ENCODE measurements at places on chromosomes 2 and 18. TPM values are rescaled to one million over a fixed set of nuclear protein-coding genes. Genes with fewer than 3 reads are reported as not detected.

Gene NDC80
- polyA plus RNA-seq = 48.3 TPM

Gene SLC25A12
- polyA plus RNA-seq = 6.2 TPM

Gene DYNC2LI1
- polyA plus RNA-seq = 8.8 TPM

Gene POTEE
- polyA plus RNA-seq = 0.79 TPM

Gene ZNF513
- polyA plus RNA-seq = 11.3 TPM

Gene ANKRD30B
- polyA plus RNA-seq = not detected

Gene C2orf80
- 0.92 TPM for polyA plus RNA-seq

Gene IL1F10
- not detected for polyA plus RNA-seq

Gene LIMS4
- 0.19 TPM for polyA plus RNA-seq

Gene TSPYL6
- not detected for polyA plus RNA-seq

Gene ANKRD23
- polyA plus RNA-seq = 5.0 TPM

Gene GALR1
- 0.32 TPM for polyA plus RNA-seq

Gene DLGAP1
- 17.0 TPM for polyA plus RNA-seq

Gene FEV
- not detected for polyA plus RNA-seq

Gene NEUROD1
- not detected for polyA plus RNA-seq

Gene TMEM178A
- 10.3 TPM for polyA plus RNA-seq

Gene GPR45
- polyA plus RNA-seq = not detected

Gene CDH19
- 0.14 TPM for polyA plus RNA-seq

Gene ACSL3
- 55.3 TPM for polyA plus RNA-seq

Gene RAX
- polyA plus RNA-seq = 0.16 TPM

Gene CNDP1
- polyA plus RNA-seq = not detected

Gene COLEC11
- polyA plus RNA-seq = 1.8 TPM

Gene LTBP1
- polyA plus RNA-seq = 15.7 TPM

Gene TXNDC2
- polyA plus RNA-seq = 0.16 TPM

Gene STAT4
- polyA plus RNA-seq = 0.30 TPM

Gene UGT1A5
- polyA plus RNA-seq = not detected

Gene CPLX4
- polyA plus RNA-seq = not detected

Gene NEU4
- polyA plus RNA-seq = 0.29 TPM

Gene DUSP19
- 1.9 TPM for polyA plus RNA-seq

All from GM23338 (cell line).